ENCODE measurements at places on chromosomes 13 and 19.

GRCh38 chr13:85230691-85231093 is 568.5 kb downstream of the SLITRK6 start:
- no peak for DNase-seq

- DNase-seq, result no peak
These were observed 5.7 kb downstream of the ZNF431 start for GRCh38 chr19:21147540-21147939.

DNA sequence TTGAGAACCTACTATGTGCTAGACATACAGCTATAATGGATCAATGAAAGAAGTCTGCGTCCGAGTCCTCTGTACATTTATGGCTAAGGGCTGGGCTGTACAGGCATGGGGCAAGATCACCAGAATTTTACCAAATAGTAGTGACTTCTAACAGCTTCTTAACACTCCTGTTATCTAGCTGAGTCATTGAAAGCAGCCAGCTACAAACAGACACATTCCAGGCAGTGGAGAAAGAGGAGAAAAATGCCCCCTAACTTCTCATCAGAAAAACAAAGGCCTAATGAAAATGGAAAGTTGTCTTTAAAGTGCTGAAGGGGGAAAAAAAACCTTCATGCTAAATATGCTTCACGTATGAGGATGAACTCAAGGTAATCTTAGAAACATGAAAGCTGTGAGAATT is 14.3 kb upstream of the ZNF667 start:
- DNase-seq, result no peak

GRCh38 chr19:44548736-44549135 is 19.3 kb upstream of the CEACAM20 start:
- DNase-seq, result no peak

GRCh38 chr19:15859187-15859586 is 38.7 kb downstream of the CYP4F2 start:
- DNase-seq, result no peak
